ENCODE measurements at places on chromosomes 6 and 20.
A peak's percentile ranks its signal among the peaks of the same experiment; 100 is the strongest.

- DNase-seq = no peak
Observed at GRCh38 chr6:160121558-160121957, at the start of gene SLC22A1. SLC22A1 (plus strand) TSS chr6:160121815; CDS start chr6:160121936, 121 bp downstream.

DNA sequence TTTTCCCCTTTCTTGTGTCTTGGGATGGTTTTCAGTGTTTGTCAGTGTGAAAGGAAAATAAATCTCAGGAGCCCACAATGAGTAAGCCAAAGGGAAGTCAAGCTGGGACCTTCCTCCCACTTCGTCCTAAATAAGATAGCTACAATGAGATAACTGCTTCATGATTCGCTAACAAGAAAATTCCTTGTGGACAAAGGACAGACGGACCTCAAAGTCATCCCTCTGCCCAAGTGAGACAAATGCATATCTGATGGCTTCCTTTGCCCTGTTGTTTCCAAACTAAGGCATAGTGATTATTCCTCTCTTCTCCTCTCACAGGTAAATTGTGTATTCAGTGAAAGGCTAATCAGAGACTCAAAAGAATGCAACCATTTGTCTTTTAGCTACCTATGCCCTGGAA is 26.1 kb upstream of the ADTRP start:
- DNase-seq = no peak

DNA sequence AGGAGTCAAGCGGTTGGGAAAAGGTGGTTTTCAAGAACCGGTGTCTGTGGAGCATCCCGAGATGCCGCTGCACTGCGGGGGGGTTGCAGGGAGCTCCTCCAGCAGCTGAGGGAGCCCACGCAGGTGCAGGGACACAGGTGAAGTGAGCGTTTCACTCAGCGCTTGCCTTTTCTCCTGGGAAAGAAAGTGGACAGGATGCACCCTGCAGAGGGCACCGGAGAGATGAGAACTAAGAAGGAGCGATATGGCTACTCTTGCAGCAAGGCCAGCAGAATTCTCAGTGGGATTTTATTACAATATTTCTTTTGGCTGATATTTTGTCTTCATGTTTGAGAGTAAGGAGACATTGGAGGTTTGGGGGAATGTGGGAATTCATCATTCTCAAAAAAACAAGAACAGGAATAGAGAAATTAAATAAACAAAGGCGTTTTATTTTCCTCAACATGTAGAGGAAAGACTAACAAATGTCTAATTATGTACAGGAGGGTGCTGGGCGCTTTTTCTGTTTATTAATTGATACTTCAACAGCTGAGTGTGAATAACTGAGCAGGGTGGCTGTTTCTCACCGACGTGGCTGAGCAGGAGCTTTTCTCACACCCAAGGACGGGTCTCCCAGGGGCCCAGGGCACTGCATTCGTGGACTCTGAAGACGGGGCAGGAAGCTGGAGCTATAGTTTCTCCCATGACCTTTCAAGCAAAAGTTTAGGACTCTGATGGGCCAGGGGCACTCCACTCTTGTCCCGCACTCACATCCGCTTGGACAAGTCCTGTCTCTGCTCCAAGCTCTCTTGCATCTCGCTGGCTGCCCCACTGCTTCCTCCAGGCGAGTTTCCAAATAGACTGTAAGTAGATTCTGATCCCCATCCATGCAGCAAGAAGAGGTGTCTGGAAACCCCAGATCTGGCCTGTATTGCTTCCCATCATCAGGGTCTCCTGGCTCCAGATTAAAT is 176.1 kb downstream of the SMOC2 start:
- no peak for DNase-seq

GRCh38 chr6:81892891-81893290 is 140.4 kb upstream of the TENT5A start:
- no peak for DNase-seq

DNA sequence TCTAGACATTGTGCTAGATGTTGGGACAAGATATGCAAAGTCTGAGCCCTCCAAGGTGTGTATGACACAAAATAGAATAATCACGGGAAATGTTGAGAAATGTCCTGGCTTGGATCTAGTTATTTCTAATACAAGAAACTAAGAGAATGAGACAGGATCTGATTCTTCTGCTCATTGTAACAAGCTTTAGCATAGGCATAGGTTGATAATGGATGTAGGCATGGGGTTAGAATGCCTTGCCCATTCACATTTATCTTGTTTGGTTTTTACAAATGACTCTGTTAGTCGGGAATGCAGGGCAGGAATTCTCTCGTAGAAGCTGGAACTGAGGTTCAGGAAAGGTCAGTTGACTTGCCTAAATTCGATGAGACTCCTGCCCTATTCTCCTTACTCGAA is 1.5 kb upstream of the SLC26A8 start:
- DNase-seq = peak; percentile 24

DNA sequence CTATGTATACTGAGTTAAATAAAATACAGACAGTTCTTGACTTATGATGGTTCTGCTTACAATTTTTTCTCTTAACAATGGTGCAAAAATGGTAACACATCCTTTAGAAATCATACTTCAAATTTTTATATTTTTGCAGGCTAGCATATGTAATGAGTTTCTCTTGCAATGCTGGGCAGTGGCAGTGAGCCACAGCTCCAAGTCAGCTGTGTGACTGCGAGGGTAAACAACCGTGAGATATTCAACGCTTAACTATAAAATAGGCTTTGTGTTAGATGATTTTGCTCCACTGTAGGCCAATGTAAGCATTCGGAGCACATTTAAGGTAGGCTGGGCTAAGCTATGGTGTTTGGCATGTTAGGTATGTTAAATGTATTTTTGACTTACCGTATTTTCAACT is 136.1 kb downstream of the PLCB4 start:
- DNase-seq = no peak

DNA sequence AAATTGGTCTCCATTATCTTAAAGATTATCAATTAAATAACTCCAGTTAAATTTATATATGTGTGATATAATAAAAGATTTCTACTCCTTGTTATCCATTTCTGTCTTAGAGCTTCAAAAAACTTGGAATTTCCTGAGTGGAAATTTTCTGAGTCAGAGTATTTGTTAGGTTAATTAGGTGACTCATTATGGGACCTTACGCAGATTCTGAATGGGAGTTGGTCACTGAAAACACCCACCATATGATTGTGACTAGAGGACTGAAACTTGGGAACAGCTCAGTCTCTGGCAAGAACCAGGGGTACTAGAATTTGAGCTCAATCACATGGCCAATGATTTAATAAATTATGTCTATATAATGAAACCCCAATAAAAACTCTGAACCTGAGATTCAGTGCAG is 125.4 kb upstream of the HMGCLL1 start:
- no peak for DNase-seq

- no peak for DNase-seq
Observed at GRCh38 chr20:4828830-4829513, 107.3 kb downstream of the PRND start.

DNA sequence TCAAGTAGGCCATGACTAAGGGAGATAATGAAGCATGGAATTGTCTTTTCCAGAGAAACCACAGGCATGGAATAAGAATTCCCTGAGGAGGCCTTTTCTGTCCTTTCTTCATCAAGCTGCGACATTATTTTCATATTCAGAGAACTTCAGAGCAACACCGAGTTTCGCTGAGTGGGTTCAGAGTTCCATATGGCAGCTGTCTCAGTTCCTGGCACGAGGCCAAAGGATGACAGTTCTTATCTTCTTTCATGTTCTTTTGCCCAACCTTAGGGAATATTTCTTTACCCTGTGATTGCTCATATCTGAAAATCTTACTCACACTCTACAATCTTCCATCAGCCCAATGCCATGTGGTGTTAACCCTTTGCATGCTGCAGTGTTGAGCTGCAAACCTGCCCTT is 135.3 kb upstream of the BMP2 start:
- DNase-seq = no peak

- no peak for DNase-seq
Observed at GRCh38 chr6:10276660-10277287, 138.1 kb downstream of the TFAP2A start.

DNA sequence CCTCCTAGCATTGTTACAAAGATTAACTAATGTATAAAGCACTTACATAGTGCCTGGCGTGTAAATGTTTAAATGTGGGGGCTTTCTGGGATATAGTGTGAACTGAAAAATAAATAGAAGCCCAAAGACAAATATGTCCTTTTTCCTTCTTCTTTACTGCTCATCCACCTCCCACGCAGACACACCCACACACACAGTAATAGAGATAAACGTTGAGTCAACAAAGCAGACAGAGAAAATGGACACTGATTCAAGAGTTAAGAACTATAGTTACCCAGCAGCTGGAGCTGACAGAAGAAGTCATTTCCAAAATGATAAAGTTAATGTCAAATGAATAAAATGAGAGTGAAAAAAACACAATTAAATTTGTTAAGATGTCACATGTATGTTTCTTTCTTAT is 68.3 kb downstream of the FHL5 start:
- no peak for DNase-seq

- no peak for DNase-seq
Observed at GRCh38 chr20:62816884-62817873, at the start of gene COL9A3. COL9A3 (plus strand) TSS chr20:62817050; CDS start chr20:62817065, 15 bp downstream.

DNA sequence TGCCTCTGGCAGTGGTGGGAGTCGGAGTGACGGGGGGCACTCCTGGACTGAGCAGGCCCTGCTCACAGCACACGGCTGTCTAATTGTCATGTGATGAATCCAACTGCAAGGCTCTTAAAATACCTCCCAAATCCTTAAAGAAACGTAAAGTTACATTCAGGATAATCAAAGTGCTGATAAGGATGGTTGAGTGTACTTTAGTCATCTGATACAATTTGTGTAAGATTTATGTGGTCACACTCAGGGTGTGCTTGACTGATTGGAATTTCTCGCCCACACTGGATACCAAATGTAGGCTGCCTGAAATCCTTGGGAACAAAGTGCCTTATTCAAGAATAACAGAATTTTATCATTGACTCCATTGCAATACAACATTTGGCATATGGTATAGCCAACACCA is 238.7 kb downstream of the CDH4 start:
- no peak for DNase-seq

- DNase-seq = no peak
Observed at GRCh38 chr20:62317167-62317655, 14.4 kb downstream of the ADRM1 start.

DNA sequence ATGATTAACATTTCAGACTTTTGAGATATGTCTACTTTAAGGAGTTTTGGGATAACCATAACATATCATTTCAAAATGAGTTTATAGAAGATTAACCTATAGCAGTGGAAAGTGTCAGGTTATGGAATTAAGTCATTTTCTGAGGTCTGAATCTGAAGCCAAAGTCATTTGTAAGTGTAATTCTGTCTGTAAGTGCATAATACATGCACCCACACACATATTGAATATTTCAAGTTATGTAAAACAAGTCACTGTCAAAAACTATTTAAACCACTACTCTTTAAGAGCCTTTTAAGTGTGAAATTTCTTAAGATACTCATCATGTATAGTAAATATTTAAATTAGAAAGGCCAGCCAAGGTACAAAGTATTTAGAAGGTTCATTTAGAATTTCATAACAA is 115.8 kb upstream of the HMGCLL1 start:
- DNase-seq = no peak

DNA sequence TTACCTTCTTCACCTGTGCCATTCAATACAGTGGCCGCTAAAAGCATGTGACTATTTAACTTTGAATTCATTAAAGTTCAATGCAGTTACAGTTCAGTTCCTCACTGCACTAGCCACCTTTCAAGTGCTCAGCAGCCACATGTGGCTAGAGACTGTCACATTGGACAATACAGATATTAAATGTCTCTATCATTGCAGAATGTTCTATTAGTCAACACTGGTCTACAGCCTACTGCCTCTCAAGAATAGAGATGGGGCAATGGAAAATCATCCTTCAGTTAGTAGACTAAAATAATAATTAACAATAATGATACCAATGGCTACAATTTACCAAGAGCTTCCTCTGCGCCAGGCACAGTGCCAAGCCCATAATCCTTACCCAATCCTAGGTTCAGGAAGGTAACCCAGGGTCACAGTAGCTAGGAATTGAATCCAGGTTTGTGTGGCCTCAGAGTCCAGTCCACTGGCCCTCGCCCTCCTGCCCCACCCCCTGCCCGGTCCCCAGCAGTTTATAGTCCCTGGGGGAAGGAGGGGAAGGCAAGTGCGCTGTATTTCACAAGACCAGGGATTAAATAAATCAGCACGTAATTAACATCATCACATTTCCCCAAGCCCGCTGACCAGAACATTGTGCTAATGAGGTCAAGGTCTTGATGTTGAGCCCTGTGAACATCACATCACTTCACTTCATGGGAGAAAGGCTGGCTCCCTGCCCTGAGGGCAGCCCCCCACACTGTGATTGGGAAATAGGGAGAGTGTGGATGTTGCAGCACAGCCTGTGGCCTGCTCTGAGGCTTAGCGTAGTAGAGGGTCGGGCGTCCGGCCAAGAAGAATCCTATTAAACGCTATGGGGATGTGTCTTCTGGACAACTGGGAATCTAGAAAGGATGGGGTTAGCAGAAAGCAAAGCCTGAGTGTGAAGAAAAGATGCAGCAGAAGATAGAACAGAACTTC is 147.2 kb downstream of the VEGFA start:
- DNase-seq = no peak
